NCI-H1436 (cell line): ENCODE measurements at places on chromosomes 6 and 20.

DNA sequence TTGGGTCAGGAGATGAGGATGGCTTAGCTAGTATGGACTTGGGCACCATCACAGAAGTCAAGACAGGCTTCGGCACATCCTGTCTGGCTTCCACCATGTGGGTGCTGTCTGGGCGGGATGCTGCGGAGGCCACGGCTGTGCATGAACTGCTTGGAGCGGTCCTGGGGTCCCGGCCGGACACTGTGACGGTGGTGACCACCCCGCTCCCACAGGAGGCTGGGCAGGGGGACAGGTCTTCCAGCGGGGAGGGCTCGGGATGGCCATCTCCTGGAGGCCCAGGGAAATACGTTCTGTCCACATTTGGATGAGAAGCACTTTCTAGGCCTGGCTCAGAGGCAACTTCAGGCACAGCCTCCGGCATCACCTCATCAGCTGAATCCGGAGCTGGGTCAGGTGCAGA is 32.1 kb upstream of the TCFL5 start:
- DNase-seq: no peak

DNA sequence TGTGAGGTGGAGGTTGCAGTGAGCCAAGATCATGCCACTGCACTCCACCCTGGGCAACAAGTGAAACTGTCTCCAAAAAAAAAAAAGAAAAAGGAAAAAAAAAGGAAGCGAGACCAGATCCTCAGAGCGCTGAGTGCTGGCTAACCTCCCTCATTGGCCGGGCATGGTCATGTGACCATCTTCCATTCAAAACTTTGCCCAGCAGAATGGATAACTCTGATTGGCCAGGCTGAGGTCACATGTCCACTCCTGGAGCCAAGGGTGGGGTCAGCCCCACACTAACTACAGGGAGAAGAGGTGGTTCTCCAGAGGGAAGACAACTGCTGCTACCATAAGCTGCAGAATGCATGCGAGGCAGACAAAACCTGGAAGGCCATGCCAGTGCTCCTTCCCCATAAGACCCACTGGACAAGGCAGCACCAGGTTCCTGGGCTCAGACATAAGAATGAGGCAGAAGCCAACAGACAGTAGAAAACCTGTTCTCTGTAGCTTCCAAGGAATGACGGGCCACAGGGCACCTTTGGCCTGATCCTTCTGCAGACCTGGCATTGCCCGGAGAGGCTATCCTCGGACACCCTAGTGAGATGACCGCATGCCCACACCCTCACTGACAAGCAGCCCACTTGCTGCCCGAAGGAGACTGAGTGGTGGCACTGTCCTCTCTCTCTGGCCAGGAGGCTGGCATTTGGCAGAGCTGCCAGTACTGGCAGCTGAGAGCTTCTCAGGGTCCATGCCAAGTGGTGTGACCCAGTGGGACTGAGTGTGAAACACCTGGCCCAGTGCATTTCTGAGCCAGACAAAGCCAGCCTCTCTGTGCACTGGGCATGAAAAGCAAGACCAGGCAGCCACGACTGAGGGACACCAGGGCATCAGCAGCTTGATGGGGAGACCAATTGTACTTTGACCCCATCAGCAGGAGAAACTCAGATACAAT is 311.9 kb upstream of the SULF2 start:
- no peak for DNase-seq

DNA sequence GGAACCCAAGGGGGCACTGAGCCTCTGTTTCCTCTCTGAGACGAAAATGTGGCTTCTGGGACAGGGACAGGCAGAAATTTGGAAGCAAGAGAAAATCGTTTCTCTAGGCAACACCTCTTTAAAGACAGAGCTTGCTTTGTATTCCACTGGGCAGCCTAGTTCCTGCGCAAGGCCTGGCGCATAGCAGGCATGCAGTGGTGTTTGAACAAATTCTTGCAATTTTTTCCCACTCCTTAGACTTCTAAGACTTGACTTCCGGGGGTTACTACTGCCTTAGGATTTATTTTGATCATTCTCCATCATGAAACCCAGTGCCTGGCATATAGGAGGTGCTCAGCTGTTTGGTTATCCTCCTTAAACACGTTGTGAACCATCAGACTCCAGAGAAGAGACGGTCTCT is 249.0 kb upstream of the KCNG1 start:
- DNase-seq: no peak

DNA sequence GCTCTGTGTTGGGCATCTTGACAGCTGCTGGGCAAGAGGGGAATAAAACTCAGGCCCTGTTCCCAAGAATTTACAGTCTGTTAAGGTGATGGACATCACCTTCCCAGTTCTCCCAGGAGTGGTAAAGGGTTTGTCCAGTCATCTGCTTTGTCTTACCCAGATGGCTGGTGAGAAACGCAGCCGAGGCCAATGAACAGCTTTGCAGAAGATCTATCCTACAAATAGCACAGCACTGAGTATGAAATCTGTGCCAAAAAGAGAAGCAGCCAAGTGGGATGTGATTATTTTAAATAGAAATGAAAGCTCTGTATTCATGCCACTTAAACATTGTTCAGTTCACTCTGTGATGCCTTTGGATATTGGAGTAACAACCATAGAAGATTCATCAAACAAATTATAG is 132.7 kb upstream of the SLC22A16 start:
- no peak for DNase-seq

GRCh38 chr6:170371080-170371479 is 64.5 kb downstream of the FAM120B start:
- DNase-seq: no peak

- DNase-seq: no peak
Measured at GRCh38 chr6:150800674-150801314, 64.7 kb upstream of the MTHFD1L start.

GRCh38 chr6:170510631-170511030 is 42.5 kb downstream of the PSMB1 start:
- DNase-seq: no peak

DNA sequence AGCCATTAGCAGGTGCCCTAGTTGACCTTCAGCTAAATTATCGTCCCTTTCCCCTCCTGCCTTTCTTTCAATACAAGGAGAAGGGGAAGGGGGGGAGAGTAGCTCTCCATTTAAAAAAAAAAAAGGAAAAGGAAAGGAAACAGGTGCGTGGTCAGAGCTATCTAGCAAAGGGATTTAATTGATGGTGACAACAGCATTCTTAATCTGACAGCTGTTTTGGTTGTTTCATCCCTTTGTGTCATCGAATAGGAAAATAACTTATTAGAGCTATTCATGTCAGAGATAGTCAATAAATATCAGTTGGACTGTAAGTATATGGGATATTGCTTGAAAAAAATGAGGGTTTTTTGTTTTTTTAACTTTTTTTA is 195.2 kb upstream of the SASH1 start:
- no peak for DNase-seq

- DNase-seq: peak; percentile 15
Measured at GRCh38 chr6:163941624-163941976, 527.1 kb downstream of the QKI start.

GRCh38 chr20:53570446-53571276 is 23.0 kb downstream of the ZNF217 start:
- no peak for DNase-seq

GRCh38 chr6:113317442-113317841 is 539.7 kb upstream of the MARCKS start:
- DNase-seq: no peak

GRCh38 chr20:40481743-40482458 is 207.1 kb downstream of the MAFB start:
- no peak for DNase-seq

DNA sequence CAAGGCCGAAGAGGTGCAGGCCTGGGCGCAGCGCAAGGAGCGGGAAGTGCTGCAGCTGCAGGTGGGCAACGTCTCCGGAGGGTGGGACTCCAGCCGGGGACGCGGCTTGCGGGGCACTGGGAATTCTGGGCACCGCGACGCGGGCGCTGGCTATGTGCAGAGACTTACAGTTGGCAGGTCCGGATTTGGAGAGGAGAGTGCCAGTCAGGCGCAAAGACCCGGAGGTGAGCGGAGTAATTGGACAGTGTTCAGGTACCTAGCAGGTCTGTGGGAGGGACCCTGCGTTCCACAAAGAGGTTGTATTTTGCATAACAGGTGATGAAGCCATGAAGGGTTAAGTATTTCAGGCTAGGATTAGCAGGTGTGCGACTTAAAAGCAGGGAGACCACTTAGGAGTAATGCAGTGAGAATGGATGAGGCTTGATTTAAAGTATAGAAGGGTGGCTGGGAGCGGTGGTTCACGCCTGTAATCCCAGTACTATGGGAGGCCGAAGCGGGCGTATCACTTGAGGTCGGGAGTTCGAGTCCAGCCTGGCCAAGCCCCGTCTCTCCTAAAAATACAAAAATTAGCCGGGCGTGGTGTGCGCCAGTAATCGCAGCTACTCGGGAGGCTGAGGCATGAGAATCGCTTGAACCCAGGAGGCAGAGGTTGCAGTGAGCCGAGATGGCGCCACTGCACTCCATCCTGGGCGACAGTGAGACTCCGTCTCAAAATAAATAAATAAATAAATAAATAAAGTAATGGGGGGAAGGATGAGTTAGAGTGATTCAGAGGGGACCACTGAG is 1.0 kb downstream of the MRPS26 start:
- peak; percentile 76 for DNase-seq

- no peak for DNase-seq
Measured at GRCh38 chr6:104414723-104415122, 445.0 kb downstream of the HACE1 start.

DNA sequence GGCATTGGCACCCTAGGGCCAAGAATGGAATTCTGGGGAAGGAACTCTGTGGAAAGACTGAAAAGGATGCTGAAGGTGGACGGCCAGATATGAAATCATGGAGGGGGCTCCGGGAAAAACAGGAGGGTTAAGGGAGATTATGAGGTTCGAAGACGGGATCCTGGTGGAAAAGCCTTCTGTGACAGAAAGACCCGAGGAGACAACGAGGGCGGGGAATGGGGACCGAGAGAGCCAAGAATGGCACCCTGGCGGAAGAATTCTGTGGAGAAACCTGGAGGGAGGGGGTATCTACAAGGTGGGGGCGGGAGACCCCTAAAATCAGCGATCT is 426 bp downstream of the TRMT6 start:
- DNase-seq: no peak

- no peak for DNase-seq
Measured at GRCh38 chr20:53917145-53918019, 153.0 kb downstream of the BCAS1 start.

- DNase-seq: no peak
Measured at GRCh38 chr20:10309326-10309725, 90.7 kb downstream of the SNAP25 start.

DNA sequence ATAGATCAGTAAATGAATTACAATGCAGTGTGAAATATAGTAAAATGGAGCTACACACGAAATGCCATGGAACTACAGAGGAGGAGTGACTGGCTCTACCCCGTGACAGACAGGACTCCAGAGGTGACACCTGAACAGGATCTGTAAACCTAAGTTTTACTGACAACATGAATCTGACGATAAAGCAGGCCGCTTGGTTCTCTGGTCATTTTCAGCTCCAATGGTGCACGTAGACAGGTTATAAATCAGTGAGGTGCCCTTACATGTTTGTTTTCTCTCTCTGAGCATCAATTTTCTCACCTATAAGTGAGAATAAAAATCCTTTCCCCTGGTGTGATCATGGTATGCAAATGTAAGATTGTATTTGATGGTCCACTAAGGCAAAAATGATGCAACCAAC is 301.7 kb upstream of the PLN start:
- DNase-seq: no peak

DNA sequence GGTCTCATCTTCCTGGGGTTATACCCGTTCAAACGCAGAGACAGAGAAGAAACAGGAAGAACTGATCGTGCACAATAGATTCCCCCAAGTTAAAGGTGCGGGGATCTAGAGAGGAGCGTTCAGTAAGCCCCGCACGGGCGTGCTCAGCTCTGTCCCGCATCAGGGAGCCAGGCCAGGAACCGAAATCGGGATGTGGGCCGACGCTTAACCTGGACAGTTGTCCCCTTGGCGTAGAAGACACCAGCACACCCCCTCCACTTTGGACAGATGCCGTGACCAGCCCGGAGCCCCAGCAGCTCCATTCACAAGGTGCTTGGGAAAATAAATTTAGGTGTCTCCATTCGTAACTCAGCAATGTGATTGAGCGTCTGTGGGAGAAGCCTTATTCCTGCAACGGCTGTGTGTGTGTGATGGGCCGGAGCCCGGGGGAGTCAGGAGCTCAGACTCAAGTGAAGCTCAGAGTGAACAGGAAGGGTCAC is 24.0 kb upstream of the GATA5 start:
- no peak for DNase-seq

DNA sequence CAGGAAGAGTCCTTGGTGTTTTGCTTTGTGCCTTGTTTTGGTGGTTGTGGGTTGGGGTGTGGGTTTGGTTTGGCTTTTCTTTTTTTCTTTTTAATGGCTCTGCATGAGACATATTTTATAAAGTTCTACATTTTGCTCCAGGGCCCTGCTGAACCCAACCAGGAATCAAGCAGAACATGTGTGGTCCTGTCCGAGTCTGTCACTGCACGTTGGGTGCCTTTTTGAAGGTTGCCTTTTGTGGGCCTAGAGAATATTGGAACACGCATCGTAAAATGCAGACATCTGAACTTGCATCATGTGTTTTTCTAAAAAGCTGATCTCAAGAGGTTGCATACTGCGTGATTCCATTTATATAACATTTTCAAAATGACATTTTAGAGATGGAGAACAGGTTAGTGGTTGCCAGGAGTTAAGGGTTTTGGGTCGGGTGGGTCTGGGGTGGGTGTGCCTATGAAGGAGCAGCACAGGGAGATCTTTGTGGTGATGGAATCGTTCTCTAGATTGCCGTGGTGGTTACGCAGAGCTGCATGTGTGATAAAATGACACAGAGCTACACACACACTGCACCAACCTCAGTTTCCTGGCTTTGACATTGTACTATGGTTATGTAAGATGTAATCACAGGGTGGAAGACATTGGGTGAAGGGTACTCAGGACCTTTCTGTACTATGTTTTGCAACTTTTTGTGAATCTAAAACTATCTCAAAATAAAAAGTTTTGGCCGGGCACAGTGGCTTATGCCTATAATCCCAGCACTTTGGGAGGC is 80.2 kb downstream of the EYA2 start:
- DNase-seq: no peak

DNA sequence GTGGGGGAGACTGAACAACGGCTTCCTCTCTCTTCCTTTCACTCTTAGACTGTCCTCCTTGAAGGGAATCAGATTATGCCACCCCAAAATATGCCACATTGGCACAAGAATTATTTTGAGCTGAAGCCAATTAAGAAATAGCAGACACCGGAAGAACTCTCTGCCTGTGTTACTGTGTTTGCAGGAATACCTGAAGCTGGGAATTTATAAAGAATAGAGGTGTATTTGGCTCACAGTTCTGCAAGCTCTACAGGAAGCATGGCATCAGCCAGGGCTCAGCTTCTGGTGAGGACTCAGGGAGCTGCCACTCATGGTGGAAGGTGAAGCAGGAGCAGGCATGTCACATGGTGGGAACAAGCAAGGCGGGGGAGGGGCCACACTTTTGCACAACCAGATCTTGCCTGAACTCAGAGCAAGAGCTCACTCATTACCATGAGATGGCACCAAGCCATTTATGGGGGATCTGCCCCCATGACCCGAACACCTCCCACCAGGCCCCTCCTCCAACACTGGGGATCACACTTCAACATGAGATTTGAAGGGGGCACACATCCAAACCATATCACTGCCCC is 46.0 kb downstream of the PCNA start:
- DNase-seq: no peak

- DNase-seq: no peak
Measured at GRCh38 chr20:23643659-23644058, 5.9 kb upstream of the CST3 start.
